ENCODE measurements at places on chromosomes 11 and 22.
A peak's percentile ranks its signal among the peaks of the same experiment; 100 is the strongest.

- DNase-seq, result no peak
Measured at GRCh38 chr11:31509051-31509428, 382 bp downstream of the IMMP1L start.

GRCh38 chr11:32420937-32421901, 14.1 kb downstream of the WT1 start:
- DNase-seq, result no peak

DNA sequence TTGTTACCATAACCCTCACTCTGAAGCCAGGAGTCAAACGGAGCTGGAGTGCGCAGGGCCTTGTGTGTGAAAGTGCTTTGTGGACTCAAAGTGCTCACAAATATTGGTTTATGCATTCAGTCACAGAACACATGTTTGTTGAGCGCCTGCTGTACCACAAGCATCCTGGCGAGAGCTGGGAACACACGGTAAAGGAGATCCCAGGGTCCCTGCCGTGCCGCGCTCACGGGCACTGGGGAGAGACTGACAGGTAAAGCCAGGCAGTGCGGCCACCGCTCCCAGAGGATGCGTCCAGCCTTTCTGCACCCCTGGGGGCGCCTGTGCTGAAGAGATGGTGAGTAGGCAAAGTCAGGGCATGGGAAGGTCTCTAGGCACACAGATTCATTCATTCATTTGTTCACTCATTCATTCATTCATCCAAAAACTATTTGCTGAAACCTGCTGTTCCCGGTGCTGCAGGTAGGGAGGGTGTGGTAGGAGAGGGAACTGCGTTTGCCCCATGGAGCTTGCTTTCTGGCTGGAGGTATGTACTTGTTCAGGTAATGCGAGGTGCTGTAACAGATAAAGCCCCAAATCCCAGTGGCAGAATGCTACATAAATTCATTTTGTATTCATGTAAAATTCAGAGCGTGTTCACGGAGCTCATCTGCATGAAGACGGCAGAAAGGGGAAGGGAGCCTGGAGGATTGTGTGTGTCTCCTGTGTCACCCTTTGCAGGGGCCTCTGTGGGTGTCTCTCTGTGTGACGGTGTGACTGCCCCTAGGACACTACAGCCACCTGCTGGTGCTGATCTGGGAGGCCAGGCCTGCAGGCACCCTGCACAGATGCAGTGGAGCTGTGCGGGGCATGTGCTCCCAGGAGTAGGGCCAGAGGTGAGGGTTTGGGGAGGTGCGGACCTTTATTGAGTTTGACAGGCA, 167.0 kb upstream of the B3GAT1 start:
- no peak for DNase-seq

- DNase-seq, result no peak
Measured at GRCh38 chr11:32829680-32830412, at the start of gene PRRG4. TSS of gene PRRG4 (plus strand) at chr11:32829927. CDS start at chr11:32830530, 603 bp downstream.

DNA sequence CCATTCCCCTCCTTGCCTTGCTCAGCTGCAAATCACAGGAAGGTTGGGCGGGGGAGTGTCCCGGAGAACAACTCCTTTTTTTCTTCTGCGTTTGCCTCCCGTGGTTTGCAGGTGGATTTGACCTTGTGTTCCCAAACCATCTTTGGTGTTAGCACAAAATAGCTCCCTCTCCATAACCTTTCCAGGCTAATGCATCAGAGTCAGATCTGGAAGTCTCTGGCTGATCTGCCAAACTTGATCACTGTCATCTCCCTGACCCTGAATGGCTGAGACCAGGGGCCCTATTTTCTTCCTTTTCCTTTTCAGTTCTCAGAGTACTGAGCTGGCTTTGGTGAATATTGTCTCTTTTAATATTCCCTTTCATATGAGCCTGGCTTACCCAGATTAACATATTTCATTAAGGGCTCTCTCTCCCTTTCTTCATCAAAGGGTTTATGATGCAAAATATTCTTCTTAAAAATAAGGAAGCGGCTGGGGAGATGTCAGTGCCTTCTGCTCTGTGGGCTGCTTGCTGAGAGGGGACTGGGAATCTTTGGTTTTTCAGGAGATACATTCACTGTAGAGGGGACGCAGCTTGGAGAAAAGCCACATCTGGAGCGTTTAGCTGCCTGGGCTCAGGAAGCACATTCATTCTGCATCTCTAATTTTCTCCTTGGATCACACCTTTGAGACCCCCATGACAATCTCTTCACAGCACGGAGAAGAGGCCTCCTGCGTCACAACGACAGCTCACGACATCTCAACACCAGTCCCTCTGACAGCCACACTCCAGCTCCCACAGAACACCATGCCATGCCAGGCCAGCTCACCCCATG, 148.3 kb downstream of the CEP164 start:
- DNase-seq, result no peak

GRCh38 chr11:134398644-134399292, 13.3 kb downstream of the B3GAT1 start:
- DNase-seq, result no peak

GRCh38 chr22:31613286-31613903, 48.6 kb downstream of the PISD start:
- DNase-seq, result no peak

- no peak for DNase-seq
Measured at GRCh38 chr22:36833073-36833472, 16.2 kb upstream of the PVALB start.

GRCh38 chr22:41001722-41002122, 50.5 kb downstream of the RBX1 start:
- DNase-seq, result no peak

DNA sequence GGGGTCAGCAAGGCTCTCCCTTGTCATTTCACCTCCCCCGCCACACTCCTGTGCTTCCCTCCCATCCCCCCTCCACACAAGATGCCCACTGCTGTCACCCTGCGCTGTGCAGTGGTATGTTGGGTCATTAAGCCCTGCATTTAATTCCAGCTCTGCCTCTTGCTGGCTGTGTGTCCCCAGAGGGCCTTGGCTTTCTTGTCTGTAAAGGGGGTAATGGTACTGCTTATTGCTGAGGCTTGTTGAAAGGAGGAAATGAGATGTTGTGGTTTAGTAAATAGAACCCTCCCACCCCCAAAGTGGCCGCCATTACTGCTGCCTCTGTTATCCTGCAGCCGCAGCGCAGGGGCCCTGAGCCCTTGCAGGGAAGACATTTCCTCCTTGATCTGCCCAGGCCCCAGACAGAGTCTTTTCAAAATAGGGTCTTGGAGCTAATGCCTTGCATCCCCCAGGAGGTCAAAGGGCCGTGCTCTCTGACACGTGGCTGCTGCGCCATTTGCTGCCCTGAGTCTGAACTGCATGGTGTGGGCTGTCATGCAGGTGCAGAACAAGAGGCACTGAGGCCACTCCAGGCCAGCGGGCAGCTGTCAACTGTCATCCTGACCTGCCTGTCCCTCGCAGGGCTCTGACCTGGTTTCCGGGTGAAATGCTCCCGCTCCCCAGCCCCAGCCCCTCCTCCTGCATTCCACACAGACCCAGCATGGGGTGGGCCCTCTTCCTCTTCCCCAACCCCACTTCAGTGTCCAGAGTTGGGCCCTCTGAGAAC, 18.7 kb downstream of the PVALB start:
- no peak for DNase-seq

- DNase-seq, result no peak
Measured at GRCh38 chr11:14237444-14237961, 121.5 kb downstream of the RRAS2 start.

GRCh38 chr11:70471254-70471653, 72.9 kb downstream of the CTTN start:
- DNase-seq, result no peak

- DNase-seq, result no peak
Measured at GRCh38 chr11:124869331-124869730, 4.1 kb downstream of the ROBO3 start.

DNA sequence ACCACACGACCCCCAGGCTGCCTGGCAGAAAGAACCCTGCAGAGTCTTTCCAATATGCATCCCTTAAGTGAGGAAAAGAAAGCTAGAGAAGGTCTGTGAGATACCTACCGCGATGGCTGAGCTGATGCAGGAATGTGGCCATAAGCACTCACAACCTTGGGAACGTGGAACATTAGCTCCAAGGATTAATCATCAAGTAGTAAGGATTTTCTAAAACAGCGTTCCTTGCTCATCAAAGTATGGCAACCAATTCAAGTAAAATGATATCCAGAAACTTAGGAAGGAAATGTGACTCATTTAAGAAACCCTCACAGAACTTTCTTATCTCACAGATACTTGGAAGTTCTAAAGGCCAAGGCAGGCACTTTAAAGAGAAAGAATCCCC, 12.8 kb downstream of the PACSIN2 start:
- no peak for DNase-seq

DNA sequence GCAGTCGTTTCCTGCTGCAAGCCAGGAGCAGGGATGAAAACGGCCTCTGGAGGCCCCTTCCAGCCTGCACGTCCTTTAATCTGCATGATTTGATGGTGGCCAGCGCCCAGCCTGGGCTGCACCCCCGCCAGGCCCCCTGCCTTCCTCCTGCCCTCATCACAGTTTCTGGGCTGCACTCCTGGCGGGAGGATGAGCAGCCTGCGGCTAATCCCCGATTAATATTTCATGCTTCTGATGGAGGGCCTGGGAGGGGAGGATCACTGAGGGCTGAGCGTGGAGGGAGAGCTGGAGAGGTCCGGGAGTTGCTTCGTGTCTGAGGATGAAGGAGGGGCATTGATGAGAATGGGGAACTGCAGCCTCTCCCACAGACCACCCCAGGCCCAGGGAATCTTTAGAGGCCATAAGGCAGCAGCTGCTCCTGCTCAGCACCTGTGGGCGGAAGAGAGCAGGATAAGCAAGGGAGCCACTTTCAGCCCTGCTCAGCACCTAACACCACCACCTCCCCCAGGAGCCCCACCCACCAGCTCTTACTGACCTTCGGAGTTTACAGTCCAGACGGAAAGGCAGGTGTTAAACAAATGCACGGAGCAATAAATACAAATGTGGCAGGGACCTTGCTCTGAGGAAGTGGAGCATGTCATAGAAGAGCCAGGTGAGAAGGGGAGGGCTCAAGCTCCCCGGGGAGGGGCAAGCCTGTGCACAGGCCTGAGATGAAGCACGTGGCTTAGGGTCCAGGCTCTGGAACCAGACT, 135.0 kb upstream of the NECTIN1 start:
- DNase-seq, result no peak

- peak; percentile 56 for DNase-seq
Measured at GRCh38 chr22:30390974-30391691, 3.9 kb upstream of the RNF215 start.

DNA sequence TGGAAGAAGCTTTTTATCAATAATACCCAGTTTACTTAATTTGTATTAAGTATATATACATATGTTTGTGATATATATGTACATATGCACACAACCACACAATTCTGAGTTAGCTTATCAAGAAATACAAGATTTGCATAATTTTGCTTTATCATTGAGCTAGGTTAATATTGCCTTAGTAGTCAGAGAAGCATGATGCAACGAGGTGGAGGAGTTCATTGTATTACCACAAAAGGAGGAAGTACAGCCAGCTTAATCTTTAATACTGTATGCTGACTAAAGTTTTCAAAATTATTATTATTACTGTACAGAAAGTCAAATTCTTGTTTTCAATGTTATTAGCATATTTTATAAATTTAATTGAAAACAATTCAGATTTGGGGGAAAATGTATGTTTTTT, 278.4 kb upstream of the PDGFD start:
- no peak for DNase-seq

- no peak for DNase-seq
Measured at GRCh38 chr22:35212996-35213395, 44.3 kb upstream of the HMGXB4 start.

DNA sequence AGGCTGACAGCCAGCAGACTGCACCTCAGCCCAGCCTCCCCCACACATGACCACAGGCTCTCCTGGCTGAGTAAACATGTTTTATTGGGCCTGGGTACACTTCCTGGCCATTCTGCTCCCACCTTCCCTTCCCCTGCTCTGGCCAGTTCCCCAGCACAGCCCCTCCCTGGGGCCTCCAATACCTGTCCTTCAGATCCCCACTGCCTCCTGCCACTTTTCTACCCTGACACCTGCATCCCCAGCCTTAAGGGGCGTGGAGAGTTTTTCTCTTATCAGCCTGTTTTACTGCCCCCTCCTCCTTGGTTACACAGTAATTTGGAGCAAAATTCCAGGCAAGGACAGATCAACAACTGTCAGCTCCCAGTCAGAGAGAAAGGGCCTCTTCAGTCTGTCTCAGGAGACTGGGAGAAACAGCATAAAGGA, at the start of gene ISX:
TSS of gene ISX (plus strand) at position 363 of the 423 bp plus-strand sequence. CDS start 930 bp downstream, outside the sequence.
- no peak for DNase-seq

- DNase-seq, result peak; percentile 21
Measured at GRCh38 chr11:63478896-63479295, 12.1 kb downstream of the PLAAT5 start.

- DNase-seq, result no peak
Measured at GRCh38 chr11:132772703-132773545, 759.4 kb downstream of the OPCML start.

- DNase-seq, result no peak
Measured at GRCh38 chr22:20004464-20004863, 12.2 kb downstream of the ARVCF start.

- DNase-seq, result no peak
Measured at GRCh38 chr11:113240790-113241635, 73.4 kb upstream of the TTC12 start.

DNA sequence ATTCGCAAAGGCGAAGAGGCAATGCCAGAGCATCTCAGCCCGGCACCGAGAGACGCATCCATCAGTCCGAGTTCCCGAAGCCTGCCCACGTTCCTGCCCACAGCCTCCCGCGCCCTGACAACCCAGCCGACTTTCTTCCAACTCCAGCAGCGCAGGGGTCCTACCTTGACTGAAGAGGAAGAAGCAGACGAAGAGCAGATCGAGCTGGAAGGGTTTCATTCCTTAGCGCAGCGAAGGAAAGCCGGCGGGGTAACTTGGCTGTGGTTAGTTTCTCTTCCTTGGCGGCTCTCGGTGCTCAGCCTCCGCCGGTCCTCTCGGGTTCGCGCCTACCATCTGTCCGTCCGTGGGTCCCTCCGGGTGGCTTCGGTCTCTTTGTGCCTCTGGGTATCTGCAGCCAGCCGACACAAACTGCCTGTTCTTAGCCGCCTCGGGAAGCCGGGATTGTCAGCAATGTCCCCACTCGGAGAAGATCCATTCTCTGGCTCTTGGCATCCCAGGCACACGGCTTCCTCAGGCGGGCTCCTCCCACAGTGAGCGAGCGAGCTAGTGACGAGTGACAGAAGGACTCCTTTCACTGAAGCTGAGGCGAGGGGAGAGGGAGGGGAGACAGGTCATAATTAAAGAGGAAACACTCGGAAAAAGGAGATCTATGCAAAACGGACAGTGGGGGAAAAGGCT, at the start of gene KIRREL3:
TSS of gene KIRREL3 (minus strand) at position 480 of the 678 bp plus-strand sequence.
- DNase-seq, result no peak

GRCh38 chr11:99614352-99614751, 593.6 kb downstream of the CNTN5 start:
- DNase-seq, result no peak

DNA sequence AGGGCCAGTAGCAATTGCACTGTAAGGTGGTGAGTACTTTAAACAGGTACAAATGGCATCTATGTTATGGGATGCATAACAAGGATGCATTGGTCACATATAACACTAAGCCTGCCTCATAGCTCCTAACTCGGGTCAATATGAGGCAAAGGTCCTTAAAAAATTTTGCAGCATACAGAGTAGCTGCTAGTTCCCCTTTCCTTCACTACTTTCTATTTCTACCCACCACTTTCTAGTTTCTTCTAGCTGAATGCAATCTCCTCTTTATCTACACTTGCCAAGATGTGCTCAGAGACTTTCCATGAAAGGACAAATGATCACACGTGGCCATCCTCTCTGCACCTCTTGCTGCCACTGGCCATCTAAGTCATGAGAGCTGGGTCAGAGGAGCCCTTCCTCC, 9.8 kb downstream of the OR51F2 start:
- DNase-seq, result no peak

- DNase-seq, result no peak
Measured at GRCh38 chr11:13090228-13090708, 81.2 kb downstream of the RASSF10 start.
